ENCODE measurements at places on chromosomes 2 and 18. TPM values are rescaled to one million over a fixed set of nuclear protein-coding genes. Genes with fewer than 3 reads are reported as not detected.

The EML6 gene
- total RNA-seq = 0.78 TPM

The TXNL1 gene
- total RNA-seq = 29.9 TPM

The SERPINB13 gene
- total RNA-seq = not detected

The WNT10A gene
- not detected for total RNA-seq

The NEURL3 gene
- not detected for total RNA-seq

All from esophagus muscularis mucosa (tissue), 4 donors.